Stimulated activated CD4-positive, alpha-beta T cell treated with anti-CD3 and anti-CD28 coated beads, Interleukin-1b, Interleukin-23, amount 100 ng/mL, for 1 hour (primary cell): ENCODE measurements at places on chromosomes 2 and 18.

GRCh38 chr2:78486565-78486964 lies 538.9 kb upstream of the REG3G start:
- no peak for DNase-seq

DNA sequence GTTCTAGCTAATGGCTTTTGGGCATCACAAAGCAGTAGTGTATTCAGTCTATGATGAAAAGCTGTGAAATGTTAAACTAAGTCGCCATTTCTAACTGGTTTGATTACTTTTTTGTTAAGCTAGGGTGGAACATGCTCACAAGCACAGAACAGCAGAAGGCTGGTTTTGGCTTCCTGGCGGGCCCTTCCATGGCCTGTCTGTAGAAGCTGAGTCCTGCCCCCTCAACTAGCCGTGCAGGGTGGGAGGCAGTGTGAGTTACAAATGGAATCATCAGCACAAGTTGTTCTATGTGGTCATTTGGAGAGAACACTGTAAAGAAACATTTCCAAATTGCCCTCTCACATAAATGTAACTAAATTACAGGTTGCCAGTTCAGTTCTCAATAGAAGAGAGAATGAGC lies 290.8 kb downstream of the ALPK2 start:
- no peak for DNase-seq

DNA sequence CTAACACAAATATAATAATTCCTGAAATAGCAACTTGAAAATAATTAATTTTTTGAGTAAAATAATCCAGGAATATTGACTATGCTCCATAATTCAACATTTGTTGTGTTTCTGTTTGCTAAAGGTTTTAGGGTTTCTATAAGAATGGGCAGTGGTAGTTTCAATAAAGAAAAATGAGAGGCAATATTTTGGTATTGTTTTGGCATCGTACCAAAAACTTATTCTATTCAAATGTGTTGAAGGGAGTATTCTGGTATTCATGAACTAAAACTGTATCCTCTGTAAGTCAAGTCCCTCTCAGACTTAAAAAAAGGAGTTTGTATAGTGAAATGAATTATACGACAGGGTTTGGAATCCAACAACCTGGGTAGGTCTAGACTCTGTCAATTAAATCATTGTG lies 1245.6 kb upstream of the CELF4 start:
- DNase-seq: no peak

DNA sequence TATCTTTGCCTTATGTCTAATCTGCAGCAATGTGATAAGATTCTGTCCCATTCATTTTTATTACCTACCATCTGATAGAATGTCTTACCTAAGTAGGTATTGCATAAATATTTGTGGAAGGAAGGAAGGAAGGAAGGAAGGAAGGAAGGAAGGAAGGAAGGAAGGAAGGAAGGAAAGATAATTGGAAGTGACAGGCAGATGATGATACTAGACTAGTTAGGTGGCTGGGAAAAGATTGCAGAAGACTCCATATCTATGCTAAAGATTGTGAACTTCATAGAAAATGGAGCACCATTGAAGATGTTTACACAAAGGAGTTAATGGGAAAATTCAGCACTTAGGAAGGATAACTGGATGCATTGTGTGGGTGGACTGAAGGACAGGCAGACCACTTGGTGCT lies 909.0 kb downstream of the EPHA4 start:
- no peak for DNase-seq

- no peak for DNase-seq
Measured at GRCh38 chr2:186347472-186347871, 138.6 kb upstream of the ZC3H15 start.

GRCh38 chr2:119490106-119490505 lies 34.2 kb downstream of the SCTR start:
- DNase-seq: no peak

- DNase-seq: no peak
Measured at GRCh38 chr2:57965219-57965618, 81.4 kb upstream of the VRK2 start.

GRCh38 chr2:217732992-217733391 lies 269.8 kb downstream of the TNS1 start:
- no peak for DNase-seq

GRCh38 chr18:24427484-24427883 lies 1.0 kb downstream of the IMPACT start:
- DNase-seq: no peak

GRCh38 chr2:3292416-3292815 lies 85.2 kb downstream of the EIPR1 start:
- no peak for DNase-seq

DNA sequence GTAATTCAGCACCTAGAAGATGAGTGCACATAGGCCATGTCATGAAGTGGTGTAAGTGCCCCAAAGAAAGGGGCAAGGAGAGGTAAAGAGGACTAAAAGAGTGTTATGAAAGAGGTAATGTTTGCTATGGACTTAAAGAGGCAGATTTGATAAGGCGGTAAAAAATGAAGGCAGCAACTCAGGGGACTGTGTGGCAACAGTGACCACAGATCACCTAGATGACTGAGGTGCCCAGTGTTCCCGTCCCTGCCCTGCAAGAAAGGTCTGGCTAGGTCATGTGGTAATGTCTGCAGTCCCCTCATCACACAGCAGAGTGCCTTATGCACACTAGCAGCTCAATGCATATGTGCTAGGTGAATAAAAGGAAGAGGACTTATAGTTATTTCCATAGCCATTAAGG lies 356.8 kb downstream of the LRRTM1 start:
- DNase-seq: no peak

DNA sequence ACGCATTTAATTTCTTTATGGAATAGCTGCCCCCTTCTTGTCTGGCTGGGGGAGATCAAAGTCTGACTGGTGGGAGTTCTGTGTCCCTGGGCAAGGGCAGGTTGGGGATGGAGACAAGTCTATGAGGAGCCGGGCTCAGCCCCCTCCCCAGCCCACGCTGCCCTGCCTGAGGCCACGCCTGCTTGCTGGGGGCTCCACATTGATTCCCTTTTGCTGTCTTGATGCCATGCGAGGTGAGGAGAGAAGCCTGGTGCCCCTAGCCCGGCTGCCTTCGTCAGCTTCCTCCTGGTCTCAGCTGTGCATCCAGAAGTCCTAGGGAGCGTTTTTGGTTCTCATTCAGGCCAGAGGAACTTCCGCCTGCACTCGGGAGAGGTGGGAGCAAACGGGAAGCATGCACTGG lies 247.9 kb downstream of the NDUFA10 start:
- DNase-seq: no peak

GRCh38 chr2:213232649-213233437 lies 51.4 kb upstream of the SPAG16 start:
- no peak for DNase-seq

- DNase-seq: no peak
Measured at GRCh38 chr2:20425884-20426283, 21.0 kb upstream of the RHOB start.

DNA sequence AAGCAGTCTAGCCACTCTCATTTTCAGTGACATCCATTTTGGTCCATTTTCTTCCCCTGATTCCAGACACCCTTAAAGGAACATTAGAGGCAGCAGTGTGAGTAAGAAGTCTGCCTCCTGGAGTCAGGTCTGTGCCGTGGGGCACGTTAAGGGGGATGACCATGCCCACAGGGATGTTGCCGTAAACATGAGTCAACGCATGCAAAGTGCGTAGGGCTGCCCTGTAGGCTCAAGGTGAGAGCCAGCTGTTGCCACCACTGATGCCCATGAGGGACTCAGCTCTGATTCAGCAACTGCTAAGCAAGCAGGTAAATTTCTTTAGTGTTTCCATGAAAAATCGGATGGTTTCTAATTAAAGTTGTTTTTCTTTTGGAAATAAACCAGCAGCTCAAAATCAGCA lies 61.4 kb upstream of the TFCP2L1 start:
- no peak for DNase-seq

- DNase-seq: no peak
Measured at GRCh38 chr2:126914811-126915500, 16.3 kb downstream of the TEX51 start.

GRCh38 chr18:42137693-42138375 lies 182.8 kb downstream of the PIK3C3 start:
- no peak for DNase-seq

- DNase-seq: no peak
Measured at GRCh38 chr2:41741951-41742595, 305.7 kb upstream of the PKDCC start.

GRCh38 chr2:217912098-217913024 lies 90.4 kb downstream of the TNS1 start:
- DNase-seq: no peak

DNA sequence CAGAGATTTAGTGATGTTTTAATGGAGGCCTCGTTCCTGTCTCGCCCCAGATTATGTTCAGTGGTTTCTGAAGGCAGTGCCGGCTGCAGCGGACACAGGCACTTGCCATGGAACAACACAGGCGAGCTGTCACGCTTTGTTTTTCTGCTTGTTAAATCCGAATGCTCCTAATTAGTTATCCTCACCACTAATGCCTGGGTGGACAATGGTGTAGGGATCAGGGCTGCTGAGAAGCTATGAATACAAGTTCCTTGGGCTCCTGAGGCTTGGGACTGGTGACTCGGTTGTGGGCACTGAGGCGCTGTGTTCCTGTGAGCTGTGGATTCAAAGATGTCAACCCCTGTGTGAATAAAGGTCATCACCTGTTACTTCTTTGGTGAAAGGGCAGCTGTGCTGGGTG lies 123.5 kb downstream of the PLEKHM3 start:
- DNase-seq: no peak

DNA sequence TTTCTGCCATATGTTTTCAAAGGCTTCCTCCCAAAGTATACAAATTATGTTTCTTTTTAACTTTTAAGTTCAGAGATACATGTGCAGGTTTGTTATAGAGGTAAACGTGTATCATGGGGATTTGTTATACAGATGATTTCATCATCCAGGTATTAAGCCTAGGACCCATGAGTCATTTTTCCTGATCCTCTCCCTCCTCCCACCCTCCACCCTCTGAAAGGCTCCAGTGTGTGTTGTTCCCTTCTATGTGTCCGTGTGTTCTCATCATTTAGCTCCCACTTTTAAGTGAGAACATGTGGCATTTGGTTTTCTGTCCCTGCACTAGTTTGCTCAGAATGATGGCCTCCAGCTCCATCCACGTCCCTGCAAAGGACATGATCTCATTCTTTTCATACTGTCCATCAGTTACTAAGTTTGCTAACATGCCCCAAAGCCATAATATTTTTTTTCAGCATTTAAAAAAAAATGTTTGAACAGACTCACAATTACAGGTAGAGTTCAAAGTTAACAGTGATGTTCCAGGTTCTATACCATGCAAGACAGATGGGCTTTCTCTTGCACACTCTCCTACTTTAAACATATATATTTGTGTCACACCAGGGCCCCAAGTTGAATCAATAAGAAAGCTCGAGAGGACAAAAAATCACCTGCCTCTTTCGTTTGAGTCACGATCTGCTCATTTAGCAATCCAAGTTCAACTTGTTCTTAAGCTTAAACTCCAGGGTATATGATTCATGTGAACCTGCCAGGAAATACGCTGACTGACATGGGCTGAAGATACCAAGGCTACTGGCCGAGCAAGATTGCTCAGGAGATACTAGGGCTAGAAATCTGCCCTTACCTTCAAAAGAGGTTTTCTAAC lies 77.6 kb downstream of the AP1S3 start:
- no peak for DNase-seq

DNA sequence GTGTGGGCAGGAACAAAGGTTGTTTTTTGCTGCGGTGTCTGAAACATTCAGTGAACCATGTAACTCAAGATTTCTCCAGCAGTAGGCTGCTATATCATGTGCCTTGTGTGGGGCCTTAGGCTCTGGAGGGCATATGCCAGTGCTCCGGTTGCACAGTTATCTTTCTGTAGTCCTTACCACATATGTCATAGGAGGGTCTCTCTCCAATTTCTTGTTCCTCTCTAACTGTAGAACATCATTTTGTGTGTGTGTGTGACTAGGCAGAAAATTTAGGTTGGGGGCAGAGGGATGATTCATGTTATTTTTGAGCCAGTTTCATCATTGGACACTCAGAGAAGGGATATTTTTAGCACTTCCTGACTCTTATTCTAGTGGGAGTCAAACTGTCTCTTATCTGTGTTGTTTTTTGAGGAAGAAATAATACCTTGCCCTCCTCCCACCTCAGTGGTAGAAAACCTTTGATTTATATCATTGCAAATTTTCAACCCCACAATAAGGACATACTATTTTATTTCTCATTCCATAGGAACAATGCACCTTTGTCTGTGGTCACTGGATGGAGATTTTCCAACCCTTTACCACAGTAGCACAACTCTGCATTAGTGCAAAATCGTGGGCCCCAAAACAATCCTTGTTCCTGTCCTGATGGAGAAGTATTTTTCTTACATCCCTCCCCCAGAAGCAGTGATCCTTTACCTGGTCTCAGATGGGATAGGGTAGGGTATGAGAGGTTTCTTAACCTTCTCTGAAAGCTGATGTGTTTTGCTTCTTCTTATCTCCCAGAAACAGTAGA lies 113.9 kb downstream of the CCDC74A start:
- DNase-seq: no peak
